ENCODE measurements at places on chromosomes 13 and 19.

- DNase-seq, result no peak
These were observed 2.0 kb upstream of the PTOV1 start for GRCh38 chr19:49848938-49849337.

- no peak for DNase-seq
These were observed 170.1 kb upstream of the ZNF536 start for GRCh38 chr19:30202060-30202600.

DNA sequence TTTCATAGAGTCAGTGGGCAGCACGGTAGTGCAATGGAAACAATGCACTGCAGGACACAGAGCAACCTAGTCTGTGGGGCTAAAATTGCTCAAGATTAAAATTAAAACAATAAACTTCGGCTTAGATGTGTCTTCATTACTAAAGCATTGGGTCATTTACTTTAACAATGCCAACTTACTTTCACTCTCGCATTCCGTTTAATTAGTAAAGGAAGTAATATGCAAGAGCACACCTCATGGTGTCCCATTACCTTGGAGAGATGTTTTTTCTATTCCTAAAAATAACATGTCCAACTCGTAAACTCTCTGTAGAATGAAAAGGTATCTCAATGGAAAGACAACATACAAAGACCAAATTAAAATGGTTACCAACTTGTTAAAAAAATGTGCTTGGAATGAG is 738.4 kb downstream of the PCDH17 start:
- no peak for DNase-seq

- DNase-seq, result no peak
These were observed 22.7 kb downstream of the ADPRHL1 start for GRCh38 chr13:113430378-113431110.

DNA sequence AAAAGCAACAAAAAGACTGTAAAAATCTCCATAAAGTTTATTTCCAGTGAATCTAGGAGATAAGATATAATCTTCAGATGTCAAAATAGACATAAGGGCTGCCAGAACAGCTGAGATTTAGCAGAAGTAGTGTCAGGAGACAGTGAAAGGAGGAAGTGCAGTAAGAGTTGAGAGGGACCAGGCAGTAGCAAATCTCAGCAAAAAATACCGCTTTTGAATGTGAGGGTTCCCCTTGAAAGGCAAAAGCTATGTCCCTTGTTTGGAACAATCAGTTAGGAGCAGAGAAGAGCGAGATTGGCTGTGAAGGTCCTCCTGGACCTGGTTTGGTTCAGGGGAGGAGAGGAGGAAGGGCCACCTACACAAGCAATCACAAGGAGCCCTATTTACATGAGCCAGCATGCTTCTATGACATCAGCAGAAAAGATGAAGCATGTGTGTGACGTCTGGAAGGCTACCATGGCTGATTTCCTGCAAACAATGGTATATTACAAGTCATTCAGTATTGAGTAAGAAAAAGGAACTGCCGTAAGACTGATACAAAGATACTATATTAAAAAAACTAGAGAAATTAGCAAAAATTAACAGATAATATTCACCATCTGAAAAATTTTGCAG is 98.9 kb upstream of the SIAH3 start:
- DNase-seq, result no peak

Data from prostate gland (tissue), 2 donors.